Activated T-cell treated with anti-CD3 and anti-CD28 coated beads, Interleukin-2, amount 50 U/mL, for 72 hours (primary cell): ENCODE measurements at places on chromosomes 12 and 14. TPM values are rescaled to one million over a fixed set of nuclear protein-coding genes. Genes with fewer than 3 reads are reported as not detected.

DNA sequence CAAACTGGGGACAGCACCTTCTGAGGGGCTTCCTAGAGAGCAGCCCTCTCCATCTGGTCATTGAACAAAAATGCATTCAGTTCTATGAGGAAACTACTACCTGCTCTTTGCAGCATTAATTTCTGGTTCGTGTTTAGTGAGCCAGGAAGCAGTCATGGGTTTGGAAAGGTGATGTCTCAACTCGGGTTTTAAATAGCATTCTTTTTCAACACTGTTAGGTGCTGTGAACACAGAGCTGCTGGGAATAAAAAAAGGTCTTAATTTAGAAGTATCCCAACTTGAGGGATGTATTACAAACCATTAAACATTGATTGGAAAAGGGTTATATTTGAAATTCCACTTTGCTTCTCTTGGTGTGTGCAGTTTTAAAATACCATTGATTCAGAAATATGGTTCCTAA lies 9.3 kb downstream of the MYO1H start:
- no peak for DNase-seq

Gene LGMN
- 4.7 TPM for total RNA-seq

Gene TSPAN8
- total RNA-seq = not detected

DNA sequence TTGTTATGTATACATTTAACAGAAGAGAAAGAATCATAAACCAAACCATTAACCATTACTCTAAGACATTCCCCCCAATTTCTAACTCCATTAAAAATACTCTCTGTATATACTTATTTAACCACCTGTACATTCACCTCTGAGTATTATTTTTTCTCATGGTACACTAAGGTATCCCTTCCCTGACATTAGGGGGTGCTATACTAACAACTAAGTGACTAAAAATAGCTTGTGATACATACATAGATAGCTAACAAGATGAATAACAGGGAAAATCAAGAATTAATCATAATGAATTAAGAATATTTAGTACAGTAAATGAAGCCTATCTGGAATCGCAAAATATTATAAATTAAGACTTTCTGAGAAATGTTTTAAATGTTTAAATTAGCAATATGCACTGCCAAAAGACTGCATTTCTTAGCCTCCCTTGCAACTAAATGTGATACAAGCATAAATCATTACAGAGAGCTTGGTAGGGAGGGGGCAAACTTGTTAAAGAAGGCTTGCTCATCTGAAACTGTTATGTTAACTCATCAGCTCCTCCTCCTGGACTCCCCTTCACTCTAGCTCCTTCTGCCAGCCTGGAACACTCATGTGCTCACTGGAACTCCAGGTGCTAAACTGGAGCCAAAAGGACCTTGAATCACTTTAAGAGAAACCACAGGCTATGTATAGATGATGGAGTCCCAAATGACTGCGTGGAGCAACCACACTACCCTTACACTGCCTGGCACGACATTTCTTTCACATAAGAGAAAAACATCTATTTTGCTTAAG lies 14.9 kb downstream of the C2CD5 start:
- no peak for DNase-seq

DNA sequence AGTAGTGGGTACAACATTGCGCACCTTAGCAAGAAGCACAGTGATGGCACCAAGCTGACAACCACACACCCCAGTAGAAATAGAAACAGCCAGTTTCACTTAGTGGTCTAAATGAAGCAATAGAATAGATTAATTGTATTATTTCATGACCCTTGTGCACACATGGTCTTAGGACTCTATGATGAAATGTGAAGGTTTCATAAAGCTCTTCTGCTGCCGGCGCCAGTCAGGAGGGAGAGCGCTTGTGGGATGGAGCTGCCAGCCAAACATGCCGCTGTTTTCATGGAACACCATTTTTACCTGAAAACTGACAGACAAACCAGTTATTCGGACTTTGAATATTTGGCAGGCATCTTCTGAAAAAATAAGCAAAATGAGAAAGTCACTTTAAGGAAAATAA lies 100.0 kb downstream of the PPP2R5C start:
- DNase-seq = no peak

GRCh38 chr12:15088105-15088504 lies 115.3 kb downstream of the PDE6H start:
- DNase-seq = peak; percentile 3

Gene AKAP5
- total RNA-seq = 1.9 TPM

Gene PDZRN4
- not detected for total RNA-seq

Gene HRK
- 0.12 TPM for total RNA-seq

GRCh38 chr12:127108360-127109215 lies 1158.4 kb upstream of the TMEM132C start:
- DNase-seq = peak; percentile 55

GRCh38 chr12:19694627-19695026 lies 255.3 kb downstream of the AEBP2 start:
- no peak for DNase-seq

DNA sequence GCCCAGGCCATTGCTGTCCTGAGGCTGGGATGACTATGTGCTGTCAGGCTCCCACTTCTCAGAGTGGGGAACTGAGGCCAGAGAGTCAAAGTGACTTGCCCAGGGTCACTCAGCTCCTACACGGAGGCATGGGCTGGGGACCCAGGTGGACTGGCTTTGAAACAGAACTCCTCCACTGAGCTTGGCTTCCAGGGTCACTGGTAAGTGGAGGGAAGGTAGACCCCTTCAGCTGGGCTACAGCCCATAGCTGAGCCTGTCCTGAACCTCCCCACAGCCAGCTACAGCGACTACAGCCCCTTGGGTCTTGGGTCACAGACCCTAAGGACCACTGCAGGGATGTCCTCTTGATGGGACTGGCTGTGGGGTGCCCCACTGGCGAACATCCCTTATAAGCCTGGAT lies 40.3 kb upstream of the TRAF3 start:
- DNase-seq = no peak

Gene RNFT2
- total RNA-seq = 11.5 TPM

DNA sequence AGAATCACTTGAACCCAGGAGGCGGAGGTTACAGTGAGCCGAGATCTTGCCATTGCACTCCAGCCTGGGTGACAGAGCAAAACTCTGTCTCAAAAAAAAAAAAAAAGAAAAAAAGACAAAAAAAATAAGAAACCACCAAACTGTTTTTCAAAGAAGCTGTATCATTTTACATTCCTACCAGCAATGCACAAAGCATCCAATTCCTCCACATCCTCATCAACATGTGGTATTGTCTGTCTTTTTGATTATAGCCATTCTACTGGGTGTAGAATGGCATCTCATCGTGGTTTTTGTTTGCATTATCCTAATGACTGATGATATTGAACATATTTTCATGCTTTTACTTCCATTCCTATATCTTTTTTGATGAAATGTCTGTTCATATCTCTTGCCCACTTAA lies 36.2 kb upstream of the GNG2 start:
- DNase-seq = no peak

Gene TPH2
- total RNA-seq = not detected

Gene DACT1
- total RNA-seq = 11.3 TPM

DNA sequence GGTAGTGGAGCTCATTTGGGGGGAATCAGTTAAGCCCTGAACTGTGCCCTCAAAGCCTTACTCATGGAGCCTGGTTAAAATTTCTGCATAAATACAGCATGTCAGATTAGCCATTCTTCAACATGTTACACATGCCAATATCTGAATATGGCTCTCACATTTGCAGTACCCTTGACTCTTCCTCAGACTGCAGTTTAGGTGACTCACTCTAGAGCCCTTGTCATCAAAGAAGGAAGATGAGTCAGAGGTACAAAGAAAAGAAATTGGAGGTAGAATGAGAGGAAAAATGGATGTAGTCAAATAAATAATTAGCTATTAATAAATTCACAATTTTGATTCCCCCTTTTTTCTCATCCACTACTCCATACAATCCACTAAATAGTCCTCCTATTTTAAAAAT lies 23.6 kb upstream of the OR4K2 start:
- DNase-seq = no peak
